ENCODE measurements at places on chromosomes 16 and 17.
A peak's percentile ranks its signal among the peaks of the same experiment; 100 is the strongest.

DNA sequence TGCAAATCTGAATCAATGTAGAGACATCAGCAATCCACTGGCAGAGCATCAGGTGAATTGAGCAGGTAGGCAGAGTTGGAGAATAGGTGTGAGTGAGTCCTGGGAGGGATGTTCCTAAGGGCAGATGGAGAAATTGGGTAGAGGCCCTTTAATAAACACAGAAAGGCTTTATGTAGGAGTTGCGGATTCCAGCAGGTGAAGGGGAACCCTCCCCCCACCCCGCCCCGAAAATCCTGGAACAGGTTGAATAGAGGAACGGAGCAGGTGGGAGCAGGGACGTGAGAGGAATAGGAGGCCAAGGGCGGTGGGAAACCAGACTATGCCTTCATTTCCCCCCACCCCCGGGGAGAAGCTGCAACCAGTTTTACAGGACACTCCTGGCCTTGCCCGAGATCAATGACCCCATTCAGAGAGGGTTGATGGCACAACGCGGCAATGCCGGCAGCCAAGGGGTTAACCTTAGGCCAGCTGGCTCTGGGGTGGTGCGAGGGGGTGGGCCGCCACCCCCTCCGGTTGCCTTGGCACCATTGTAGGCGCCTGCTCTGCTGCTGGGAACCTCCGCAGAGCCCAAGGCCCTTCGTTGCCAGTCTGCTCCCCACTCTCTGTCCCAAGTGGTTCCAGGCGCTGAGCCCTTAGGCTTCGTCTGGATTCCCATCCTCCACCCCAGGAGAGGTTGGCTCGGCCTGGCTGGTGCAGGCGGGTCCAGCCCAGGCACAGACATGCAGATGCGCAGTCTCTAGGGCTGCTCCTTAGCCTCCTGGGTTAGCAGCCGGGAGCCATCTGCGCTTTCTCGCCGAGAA is 814 bp upstream of the RUNDC3A start:
- DNase-seq, result no peak

GRCh38 chr16:55411231-55411630 is 67.8 kb upstream of the MMP2 start:
- no peak for DNase-seq

DNA sequence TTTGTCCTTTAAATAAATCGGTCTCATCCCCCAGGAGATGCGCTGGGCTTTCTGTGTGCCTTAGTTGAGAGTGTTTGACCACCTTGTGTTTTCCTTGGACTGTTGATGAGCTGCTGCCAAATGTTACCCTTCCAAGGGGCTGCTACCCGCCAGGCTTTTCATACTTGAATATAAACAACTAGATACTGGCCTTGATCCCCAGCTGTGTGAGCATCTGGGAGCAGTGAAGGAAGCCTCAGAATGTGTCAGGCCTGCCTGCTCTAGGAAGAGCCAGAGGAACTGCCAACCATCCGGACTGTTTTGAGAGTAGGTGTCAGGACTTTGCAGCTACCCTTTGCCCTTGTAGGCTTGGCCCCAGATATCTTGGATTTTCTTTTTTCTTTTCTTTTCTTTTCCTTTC is 57.8 kb downstream of the LDHD start:
- DNase-seq, result no peak

DNA sequence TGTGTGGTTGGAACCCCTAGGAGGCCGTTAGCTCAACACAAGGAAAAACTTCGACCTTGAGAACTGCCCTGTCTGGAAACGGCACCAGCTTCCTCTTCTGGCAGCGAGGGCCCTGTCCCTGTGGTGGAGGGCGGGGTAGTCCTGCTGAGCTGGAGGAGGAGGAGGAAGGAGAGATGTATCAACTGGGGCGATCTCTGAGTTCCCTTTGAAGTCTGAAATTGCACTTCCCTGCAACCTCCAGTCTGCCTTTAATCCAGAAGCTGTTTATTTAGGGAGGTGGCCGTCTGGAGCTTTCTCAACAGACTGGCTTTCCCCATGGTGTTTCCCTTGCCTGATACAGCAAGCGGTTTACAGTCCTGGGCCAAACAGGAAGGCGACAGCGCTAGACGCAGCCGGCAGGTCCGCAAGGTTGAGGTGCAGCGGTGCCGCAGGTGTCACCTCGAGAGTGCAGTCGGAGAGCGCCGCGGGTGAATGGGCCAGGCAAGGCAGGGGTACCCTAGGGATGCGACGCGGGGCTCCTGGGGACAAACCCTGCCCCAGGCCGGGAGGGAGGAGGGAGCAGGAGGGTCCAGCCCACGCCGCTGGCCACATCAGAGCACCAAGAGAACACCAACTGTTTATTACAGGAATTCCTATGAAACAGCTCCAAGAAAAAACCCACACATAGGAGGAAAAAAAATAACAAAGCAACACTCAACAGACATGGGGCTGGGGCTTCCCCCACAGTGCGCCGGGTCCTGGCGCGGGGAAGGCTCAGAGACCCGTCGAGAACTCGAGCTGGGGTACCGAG is 11.4 kb upstream of the MRPS23 start:
- peak; percentile 88 for DNase-seq

DNA sequence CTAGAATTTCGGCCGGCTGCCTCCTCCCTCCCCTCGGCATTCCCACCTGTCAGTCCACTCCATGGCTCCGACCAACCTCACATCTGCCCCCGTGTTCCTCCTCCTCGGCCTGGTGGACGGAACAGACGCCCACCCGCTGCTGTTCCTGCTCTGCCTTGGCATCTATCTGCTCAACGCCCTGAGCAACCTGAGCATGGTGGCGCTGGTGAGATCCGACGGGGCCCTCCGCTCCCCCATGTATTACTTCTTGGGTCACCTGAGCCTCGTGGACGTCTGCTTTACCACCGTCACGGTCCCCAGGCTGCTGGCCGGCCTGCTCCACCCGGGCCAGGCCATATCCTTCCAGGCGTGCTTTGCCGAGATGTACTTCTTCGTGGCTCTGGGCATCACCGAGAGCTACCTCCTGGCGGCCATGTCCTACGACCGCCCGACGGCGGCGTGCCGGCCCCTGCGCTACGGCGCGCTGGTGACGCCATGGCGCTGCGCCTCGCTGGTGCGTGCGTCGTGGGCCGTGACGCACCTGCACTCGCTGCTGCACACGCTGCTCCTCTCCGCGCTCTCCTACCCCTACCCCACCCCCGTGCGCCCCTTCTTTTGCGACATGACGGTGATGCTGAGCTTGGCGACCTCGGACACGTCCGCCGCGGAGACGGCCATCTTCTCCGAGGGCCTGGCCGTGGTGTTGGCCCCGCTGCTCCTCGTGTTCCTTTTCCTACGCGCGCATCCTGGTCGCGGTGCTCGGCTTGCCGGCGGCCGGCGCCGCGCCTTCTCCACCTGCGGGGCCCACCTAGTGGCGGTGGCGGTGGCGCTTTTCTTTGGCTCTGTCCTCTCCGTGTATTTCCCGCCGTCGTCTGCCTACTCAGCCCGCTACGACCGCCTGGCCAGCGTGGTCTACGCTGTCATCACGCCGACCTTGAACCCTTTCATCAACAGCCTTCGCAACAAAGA is at the start of gene OR3A2:
Gene OR3A2 (minus strand): TSS at position 440 of the 948 bp plus-strand sequence.
- no peak for DNase-seq

DNA sequence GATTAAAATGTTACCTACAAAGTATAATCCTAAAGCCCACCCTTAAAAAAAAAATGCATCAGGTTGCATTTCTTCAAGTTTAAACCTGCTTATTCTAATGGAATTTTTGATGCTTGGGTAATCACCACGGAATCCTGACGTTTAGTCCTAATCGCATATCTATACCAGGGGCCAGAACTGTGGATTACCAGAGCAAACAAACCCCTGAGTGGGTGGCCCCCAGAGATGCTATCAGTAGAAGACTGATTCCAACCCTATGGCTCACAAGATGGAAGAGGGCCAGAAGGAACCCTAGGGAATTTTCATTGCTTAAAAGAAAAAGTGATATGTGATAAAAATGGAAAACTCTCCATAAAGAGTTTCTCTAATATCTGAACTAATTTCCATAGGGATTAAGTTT is 152.2 kb upstream of the NOG start:
- no peak for DNase-seq

DNA sequence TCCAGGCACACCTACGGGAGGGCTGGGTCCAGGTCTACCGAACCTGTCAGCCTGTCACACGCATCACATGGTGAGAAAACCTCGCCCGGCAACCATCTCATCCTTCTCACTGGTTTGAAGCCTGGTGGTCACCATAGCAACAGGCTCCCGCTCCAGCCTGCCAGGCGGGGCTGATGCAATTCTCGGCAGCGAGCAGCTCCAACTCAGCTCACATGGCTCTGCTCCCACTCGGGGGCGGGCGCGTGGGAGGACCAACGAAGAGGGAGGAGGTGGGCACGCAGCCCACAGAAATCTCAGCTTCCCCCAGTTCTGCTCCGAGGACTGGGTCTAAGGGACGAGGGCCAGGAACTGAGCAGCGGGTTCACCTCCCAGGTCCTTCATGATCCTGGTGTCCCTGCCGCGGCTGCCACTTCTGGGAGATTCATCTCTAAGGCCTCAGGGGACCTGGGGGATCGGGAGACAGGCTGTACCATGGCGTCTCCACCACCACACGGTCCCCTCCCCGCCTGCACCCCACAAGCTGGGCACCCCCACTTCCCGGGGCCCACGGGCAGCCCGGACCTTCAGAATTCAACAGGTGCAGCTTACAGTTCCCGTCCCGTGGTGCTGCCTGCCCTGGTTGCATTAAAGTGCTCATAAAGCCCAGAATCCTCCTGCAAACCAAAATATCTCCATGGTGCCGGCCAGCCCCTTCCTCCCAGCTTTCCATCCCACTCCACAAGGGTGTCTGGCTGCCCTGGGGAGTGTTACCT is 25.8 kb downstream of the ABR start:
- DNase-seq, result peak; percentile 89

GRCh38 chr16:14302031-14302398 is 230.9 kb downstream of the MRTFB start:
- DNase-seq, result peak; percentile 47

- no peak for DNase-seq
Measured at GRCh38 chr17:45906927-45907622, 12.7 kb downstream of the MAPT start.

DNA sequence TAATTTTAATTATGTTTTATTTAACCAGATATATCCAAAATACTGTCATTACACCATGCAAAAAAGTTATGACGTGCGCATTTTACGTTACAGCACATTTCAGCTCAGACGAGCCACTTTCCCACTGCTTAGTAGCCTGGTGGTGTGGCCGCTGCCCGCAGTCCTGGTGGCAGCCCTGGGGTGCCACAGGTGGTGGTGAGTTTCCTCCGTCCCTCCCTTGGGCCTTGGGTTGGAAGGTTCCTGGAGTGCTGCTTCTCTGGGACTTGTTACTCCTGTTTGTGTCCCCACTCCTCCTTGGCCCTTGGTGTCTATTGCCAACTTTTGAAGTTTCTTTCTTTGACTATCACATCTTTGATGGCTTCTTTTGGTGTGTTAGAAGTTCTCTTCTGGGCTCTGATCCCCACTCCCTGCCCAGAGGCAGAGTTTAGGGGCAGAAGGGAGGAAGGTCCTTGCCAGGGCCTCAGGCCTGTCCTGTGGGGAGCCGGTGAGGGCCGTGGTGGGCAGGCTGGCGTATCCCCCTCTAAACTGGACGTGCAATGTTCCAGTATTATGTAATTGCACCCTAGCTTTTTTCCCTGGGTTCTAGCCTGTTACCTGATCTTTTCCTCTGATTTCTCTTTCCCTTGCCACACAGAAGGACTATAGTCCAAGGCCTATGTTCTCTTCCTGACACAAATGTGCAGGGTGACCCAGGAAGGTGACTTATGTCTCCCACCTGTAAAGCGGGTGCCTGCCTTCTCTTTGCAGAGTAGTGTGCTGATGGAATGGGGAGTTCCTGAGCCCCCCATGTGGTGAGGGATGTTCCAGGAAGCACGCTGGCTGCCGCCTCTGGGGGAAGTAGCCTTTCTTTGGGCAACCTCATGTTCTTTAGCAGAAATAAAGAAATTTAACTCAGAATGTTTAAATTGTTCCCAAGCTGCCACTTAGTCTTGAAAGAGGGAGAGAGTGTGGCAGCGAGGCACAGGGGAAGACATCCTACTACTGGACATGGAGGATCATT is 8.4 kb downstream of the MPRIP start:
- peak; percentile 15 for DNase-seq

GRCh38 chr17:3986270-3986938 is 22.2 kb upstream of the ATP2A3 start:
- no peak for DNase-seq

Data from tibial artery (tissue), 4 donors.